Hypothalamus (tissue), 51 donors: ENCODE measurements at places on chromosomes 3 and 15.

DNA sequence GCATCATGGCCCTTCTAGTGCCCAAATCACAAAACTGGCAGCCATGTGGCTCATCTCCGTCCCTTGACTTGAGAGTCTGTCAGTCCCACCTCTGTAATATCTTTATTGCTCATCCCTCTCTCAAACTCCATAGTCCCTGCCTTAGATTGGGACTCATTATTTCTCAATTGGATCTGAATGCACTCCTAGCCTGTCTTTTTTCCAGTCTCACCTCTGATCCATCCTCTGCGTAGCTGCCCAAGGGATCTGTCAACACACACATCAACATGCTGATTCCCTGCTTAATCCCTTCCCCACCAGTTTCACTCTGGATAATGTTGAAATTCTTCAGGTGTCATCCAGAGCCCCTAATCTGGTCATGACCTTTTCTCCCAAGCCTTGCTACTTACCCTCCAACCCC lies 39.3 kb downstream of the NMNAT3 start:
- no peak for DNase-seq

DNA sequence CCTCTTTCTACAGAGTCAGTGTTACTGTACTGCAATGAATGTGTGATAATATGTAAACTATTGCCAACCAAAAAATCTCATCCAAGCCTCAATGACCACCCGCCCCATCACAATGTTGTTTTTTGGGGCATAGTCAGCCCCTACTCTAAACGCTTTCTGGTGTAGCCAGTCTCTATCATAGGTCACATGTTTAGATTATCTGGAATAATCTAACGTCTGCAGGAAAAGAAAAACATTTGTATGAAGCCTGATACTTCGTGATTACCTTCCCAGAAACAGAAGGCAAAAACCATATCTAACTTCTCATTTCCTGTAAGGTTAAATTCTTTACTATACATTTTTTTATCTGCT lies 1331.8 kb upstream of the GBE1 start:
- no peak for DNase-seq

DNA sequence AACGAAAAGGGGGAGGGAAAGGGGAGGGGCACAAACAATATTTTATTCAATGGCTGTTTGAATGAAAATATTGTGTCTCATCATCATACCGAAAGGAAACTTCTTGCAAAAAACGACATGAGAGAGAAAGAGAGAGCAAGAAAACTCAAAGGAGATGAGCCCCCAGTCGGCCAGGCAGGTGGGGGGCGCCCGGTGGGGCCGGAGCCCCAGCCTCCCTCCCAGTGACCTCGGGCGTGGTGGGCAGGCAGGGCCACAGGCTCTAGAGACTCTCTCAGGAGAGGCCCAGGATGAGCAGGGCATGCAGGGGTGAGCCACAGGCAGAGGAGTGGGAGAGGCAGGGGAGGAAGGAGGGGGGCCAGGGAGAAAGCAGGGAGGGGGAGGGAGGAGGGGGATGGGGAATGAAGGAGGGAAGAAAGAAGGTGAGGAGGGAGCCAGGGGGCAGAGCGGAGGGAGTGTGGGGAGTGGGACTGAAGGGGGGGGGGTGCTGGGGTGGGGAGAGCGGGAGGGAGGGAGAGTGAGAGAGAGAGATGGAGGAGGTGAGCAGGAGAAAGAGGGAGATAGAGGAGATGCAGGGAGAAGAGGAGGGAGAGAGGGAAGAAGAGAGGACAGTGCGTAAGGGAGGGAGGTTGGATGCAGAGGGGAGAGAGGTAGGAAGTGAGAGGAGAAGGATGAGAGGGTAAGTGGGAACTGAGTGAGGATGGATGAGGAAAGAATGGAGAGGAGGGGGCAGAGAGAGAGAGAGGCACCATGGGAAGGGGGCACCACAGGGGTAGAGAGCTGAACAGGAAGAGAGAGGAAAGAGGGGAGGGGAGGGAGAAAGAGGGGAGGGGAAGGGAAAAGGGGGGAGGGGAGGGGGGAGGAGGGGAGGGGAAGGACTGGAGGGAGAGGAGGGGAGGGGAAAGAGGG lies 14.1 kb upstream of the TMEM115 start:
- no peak for DNase-seq

GRCh38 chr15:64690008-64690407 lies 85.4 kb downstream of the RBPMS2 start:
- no peak for DNase-seq

DNA sequence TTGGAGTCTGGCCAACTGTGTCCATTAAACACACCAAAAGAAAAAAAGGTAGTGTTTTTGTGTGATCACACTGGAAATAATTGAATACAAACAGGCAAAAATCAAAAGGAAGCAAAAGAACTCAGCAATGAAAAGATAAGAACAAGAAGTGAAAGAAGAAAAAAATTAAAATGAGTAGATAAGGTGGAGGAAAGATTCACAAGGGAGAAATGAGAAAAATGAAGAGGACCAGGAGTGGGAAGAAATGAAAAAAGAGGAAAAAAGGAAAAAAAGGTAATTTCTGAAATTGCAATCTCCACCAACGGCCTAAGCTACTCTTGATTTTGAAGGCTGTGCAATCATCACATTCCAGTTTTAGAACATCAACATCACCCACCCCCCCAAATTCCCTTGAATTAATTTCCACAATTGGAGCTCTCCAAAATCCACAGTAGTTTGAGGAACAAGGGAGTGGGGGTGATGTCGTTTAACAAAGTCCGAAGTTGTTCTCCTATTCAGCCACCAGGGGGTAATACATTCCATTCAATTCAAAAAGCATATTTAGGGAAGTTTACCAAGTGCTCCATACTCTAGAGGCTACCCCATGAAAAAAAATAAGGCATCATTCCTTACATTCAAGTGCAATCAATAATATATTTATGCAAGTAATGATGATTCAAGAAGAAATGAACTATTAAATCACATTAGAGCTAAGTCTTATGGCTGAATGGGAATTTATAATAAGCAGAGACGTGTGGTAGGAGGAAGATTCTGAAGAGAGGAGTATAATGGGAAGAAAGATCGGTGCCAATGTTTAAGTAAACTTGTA lies 37.4 kb downstream of the ZNF860 start:
- no peak for DNase-seq

DNA sequence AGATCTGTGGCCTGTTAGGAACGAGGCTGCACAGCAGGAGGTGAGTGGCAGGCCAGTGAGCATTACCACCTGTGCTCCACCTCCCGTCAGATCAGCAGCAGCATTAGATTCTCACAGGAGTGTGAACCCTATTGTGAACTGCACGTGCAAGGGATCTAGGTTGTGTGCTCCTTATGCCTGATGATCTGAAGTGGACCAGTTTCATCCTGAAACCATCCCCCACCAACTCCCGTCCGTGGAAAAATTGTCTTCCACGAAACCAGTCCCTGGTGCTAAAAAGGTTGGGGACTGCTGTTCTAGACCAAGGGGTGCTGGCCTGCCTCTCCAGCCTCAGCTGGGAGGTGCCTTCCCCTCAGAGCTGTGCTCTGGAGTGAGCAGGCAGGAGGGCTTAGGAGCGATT lies 61.4 kb downstream of the RPLP1 start:
- DNase-seq = no peak
